ENCODE measurements at places on chromosomes 5 and 9.

DNA sequence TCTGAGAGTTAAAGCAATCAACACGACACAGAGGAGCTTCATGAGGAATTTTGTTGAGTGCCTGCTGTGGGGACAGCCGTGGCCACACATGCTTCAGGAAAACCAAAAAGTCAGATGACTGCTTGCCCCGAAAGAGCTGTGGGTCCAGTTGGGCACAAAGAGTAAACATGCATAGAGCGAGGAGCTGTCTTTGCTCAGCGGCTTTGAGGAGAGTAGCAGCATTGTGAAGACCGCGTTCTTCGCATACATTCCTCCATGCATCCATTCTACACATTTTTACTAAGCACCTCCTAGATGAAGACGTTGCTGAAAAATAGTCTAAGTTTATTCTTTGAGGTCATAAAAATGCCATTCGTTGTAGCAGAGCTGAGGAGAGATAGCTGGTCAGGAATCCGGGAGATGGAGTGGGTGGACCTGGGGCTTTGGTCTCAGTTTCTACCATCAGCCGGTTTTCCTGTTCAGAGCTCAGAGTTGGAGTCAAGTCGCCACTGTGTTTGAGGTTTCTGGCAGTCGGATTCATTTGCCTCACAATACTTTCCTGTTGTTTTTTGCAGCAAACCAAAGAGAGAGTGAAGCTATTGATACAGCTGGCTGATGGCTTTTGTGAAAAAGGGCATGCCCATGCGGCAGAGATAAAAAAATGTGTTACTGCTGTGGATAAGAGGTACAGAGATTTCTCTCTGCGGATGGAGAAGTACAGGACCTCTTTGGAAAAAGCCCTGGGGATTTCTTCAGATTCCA is 194.5 kb upstream of the OTULINL start:
- DNase-seq: no peak

DNA sequence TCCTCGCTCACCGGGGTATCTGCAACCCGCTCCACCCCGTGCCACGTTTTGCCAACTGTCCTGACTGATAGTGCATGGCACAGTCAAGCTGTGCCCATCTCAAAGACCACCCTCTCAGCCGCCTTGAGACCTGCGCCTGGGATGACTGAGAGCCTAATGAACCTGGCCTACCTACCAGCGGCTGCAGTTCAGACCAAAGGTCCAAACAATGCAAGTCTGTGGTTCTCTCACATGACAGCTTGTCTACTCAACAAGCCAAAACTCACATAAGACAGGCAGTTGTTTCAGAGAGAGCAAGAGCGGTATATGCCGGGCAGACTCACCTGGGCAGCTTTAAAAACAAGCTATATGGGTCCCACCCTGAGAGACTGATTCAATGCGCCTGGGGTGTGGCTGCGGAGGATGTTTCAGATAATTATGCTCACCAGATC is 70.5 kb downstream of the EPB41L4B start:
- no peak for DNase-seq

DNA sequence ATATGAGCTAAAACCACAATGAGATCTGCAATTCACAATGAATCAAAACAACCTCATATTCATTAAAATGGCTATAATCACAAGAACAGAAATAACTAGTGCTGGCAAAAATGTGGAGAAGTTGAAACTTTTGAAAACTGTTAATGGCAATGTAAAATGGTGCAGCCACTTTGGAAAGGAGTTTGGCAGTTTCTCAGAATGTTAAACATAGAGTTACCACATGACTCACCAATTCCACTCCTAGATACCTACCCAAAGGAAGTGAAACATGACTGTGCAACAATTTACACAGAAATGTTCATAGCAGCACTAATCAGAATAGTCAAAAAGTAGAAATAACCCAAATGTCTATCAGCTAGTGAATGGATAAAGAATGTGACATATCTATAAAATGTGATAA is 862.2 kb downstream of the DTWD2 start:
- DNase-seq: no peak

DNA sequence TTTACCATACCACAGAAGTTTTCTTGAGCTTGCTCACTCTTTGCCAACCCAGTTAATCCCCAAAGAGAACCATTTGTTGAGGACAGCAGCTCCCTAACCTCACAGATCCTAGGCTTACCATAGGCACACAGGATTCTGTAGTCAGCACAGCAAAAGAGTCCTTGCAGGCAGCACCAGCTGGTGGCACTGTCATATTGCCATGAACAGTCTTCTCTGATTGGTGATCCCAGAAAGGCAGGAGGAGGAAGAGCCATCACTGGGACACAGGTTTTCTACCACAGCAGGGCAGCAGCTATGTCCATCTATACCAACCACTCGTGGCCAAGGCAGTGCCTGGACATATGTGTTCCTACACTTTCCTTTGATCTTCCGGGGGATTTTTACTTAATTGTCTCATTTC is 297.1 kb upstream of the CD180 start:
- peak; percentile 51 for DNase-seq

DNA sequence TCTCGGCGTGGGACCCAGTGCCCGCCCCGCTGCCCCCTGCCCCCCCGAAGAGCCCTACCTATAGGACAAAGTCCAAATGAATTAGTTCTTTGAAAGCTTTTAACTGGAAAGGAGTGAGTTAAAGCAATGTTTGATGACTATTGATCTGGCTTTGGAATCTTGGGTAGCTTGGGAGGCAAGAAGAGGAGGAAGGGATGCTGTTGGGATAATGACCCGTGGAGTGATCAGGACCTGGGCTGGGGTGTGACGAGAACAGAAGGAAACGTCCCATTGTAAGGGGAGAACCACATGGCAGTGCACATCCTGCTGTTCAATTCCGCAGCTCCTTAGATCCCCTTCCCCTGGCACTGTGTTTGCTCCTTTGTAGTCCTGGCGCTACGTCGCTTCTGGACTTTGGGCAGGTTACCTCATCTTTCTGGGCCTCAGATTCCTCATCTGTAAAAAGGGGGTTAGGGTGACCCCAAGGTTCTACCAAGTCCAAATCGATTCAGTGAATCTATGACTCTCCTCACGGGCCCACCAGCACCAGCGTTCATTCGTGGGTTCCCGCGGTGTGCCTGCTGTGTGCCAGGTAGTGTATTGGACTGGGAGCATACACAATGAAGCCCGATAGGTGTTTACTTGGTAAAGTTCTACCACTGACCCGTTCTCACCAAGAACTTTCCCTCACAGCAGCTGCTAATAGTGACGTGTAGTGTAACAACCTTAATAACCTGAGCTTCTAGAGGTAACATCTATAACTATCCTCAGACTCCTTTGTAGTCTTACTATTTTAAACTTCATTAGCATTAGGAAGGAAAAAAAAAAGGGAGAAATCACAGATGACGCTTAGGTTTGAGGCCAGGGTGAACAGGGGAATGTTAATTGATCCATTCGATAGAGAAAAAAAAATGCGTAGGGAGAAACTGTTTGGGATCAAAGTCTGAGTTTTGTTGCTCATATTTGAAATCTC is 1.1 kb upstream of the NADK2 start:
- peak; percentile 34 for DNase-seq

DNA sequence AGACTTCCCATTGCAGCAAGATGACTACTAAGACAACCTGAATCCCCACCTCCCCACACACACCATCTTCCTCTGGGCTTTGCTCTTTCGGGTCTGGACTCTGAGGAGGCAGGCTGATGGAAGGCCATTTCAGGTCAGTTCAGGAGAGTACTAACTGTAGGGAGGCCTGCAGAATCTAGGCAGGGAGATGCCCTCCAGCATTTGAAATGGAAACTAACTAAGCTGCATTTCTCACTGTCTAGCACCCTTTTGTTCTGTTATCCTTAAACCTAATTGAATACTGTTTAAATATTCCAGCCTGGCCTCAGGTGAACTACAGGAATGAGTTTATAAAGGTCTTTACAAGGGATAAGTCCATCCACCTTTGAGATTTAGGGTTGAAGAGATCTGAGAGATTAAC is 4.9 kb upstream of the TBCA start:
- DNase-seq: no peak

DNA sequence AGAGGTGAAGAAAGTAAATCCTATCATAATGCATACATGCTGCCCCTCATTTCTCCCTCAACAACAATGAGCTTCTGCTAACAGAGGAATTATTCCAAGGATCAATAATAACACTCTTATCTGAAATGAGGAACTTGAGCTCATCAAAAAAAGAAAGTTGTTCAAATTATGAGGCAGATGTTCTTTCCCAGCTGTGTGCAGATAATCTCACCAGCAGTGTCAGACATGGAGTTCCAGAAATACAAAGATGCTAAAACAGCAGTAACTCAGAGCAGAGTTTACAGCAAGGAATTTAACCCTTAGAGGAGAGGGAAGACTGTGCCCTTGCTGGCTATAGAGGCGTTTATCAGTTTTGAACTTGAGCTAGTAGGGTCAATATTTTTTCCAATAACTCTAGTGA is 153.1 kb downstream of the TRIM36 start:
- no peak for DNase-seq

DNA sequence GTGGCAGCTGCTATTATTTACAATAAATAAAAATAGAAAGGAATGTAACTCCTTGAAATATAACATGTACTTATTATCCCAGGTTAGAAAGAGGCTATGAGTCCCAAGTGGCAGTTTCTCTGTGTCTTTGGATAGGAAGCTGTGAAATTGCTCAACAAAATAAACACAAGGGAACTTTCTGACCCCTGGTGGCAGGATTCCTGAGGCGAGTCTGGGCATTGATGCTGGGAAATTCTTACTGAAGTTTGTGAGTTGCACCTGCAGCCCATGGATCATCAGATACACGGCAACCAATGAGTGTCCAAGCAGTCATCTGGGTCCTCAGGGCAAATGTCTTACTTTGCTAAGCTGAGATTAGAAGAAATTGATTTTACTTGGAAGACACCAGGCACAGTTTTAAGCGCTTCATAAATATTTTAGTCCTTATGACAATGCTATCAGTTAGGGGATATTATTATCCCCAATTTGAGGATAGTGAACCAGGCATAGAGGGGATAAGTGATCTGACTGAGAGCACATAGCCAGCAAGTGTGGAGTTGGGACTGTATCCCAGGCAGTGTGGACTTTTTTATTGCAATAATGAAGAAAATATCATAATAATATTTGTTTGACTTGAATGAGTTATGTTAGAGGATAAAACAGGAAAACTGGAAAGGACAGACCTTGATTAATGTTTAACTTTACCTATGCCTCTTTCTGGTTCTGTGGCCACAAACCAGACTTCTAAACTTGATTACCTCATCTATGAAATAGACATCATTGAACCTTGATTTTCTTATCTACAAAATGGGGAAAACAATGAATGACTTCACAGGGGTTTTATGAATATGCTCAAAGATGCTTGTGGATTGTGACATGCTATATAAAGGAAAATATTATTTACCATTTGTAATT is 265.5 kb upstream of the ADAMTSL1 start:
- peak; percentile 11 for DNase-seq

DNA sequence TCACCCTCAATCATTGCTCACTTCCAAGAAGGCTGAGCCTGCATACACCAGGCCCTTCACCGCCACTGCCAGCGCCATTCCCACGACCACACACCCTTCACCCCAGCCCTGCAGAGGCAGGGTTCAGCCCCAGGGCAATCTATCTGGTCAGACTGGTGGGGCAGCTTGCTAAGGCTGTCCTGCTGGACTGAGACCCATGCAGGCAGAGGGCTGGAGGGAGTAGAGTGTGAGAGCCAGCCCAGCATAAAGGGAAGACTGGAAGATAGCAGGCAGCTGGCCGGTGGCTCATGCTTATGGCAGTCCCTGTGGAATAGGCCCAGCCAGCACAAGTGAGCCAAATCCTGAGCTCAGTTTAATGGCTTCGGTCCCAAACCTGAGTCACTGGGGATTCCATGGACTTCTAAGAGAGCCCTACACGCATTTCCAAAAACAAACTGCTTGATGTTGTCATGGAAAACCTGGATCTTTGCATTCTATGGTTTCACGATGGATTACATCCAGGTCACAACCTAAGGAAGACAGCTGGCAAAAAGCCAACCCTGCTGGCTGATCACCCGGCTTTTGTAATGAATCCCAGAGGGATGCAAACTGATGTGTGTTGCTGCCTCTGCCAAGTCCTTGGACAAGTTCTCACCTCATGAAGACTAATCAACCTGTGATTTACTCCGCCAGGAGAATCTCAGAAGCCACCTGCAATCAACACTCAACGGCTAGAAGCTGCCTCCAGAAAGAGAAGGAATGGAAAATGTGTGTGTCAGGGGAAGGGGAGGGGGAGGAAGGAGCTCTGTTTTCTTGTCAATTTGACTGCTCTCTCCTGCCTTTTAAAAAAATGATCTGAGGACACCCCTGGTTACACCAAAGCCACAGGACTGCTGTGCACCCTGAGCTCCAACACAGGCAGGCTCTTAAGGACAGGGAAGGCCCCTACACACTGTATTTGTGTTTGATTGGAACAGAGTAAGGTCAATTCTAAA is 143.6 kb downstream of the LHFPL2 start:
- DNase-seq: no peak

- no peak for DNase-seq
These were observed 3.3 kb downstream of the CYFIP2 start for GRCh38 chr5:157269165-157269671.
